Effector memory CD4-positive, alpha-beta T cell (primary cell): ENCODE measurements at places on chromosomes 3 and 15.
A peak's percentile ranks its signal among the peaks of the same experiment; 100 is the strongest.

- no peaks in the 10 kb centered on the region for H3K27me3 ChIP-seq
- no peaks in the 10 kb centered on the region for H3K36me3 ChIP-seq
- no peak for DNase-seq
- H3K27ac ChIP-seq, result no peak overlapping the region
Observed at GRCh38 chr3:109278546-109278945, 37.8 kb downstream of the DPPA2 start.

DNA sequence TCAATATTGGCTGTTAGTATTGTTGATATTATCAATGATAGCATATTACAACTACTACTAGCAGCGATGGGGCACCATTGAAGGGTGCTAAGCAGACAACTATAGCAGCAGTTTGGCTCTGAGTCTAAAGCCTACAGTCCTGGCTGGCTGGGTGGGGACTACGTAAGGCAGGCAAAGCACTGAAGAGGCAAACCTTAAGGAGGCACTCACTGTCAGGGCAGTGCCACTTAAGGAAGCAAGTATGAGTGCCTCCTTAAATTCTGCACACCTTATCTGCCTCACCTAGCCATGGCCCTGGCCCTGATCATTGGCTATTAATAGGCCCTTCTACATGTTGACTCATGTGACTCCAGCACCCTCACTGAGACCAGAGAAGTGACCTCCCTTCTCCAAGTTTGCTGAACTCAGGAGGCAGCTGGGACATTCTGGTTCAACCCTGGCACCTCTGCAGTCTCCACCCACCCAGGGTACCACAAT lies 20.6 kb downstream of the CDCP1 start:
- no peaks in the 10 kb centered on the region for H3K4me1 ChIP-seq
- no peak for DNase-seq
- H3K27me3 ChIP-seq, result no peaks in the 10 kb centered on the region
- H3K27ac ChIP-seq, result no peak overlapping the region
- no peaks in the 10 kb centered on the region for H3K36me3 ChIP-seq

- H3K4me1 ChIP-seq, result no peaks in the 10 kb centered on the region
- H3K4me3 ChIP-seq, result no peak overlapping the region
- no peaks in the 10 kb centered on the region for H3K27me3 ChIP-seq
- no peak for DNase-seq
- no peaks in the 10 kb centered on the region for H3K36me3 ChIP-seq
- no peak overlapping the region for H3K27ac ChIP-seq
Observed at GRCh38 chr3:75224412-75224811, 439.7 kb upstream of the FRG2C start.

- no peak overlapping the region for H3K27ac ChIP-seq
- H3K36me3 ChIP-seq, result no peaks in the 10 kb centered on the region
- H3K27me3 ChIP-seq, result peaks cover 4% of the 10 kb centered on the region
- H3K4me1 ChIP-seq, result no peaks in the 10 kb centered on the region
- no peak for DNase-seq
- H3K4me3 ChIP-seq, result no peak overlapping the region
Observed at GRCh38 chr3:56459719-56460118, 8.5 kb downstream of the ERC2 start.

GRCh38 chr15:58348095-58348812 lies 83.5 kb upstream of the LIPC start:
- no peak overlapping the region for H3K27ac ChIP-seq
- no peak for DNase-seq
- H3K4me3 ChIP-seq, result no peak overlapping the region
- no peaks in the 10 kb centered on the region for H3K4me1 ChIP-seq
- no peaks in the 10 kb centered on the region for H3K36me3 ChIP-seq

GRCh38 chr3:5144316-5144994 lies 22.4 kb downstream of the ARL8B start:
- H3K4me3 ChIP-seq, result no peak overlapping the region
- H3K36me3 ChIP-seq, result peaks cover 9% of the 10 kb centered on the region
- H3K27ac ChIP-seq, result no peak overlapping the region

GRCh38 chr3:72641684-72642083 lies 206.6 kb downstream of the SHQ1 start:
- no peak for DNase-seq
- no peak overlapping the region for H3K27ac ChIP-seq
- H3K4me1 ChIP-seq, result no peaks in the 10 kb centered on the region
- H3K4me3 ChIP-seq, result no peak overlapping the region

DNA sequence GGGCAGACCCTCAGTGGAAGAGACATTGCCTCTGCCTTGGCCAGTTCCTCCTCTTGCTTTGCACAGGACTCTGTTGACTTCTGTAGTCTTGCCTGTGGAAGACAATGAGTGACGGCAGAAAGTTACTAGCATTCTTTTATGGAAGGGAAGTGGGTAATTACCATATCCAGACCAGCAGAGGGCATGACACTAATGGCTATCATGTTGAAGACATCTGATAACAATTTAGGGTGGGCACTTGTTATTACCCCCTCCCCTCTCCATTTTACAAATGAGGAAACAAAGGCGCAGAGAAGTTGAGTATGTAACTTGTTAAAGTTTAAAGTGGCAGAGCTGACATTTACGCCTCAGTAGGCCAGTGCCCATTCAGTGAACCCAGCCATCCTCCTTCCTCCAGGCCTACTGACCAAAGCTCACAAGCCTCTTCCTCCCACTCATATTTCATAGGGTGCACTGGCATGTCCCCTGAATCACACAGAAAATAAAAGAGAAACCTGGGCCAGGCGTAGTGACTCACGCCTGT lies 48.2 kb upstream of the FMN1 start:
- H3K4me3 ChIP-seq, result no peak overlapping the region
- no peak for DNase-seq
- no peaks in the 10 kb centered on the region for H3K27me3 ChIP-seq
- H3K36me3 ChIP-seq, result no peaks in the 10 kb centered on the region
- no peak overlapping the region for H3K27ac ChIP-seq

- peaks cover 8% of the 10 kb centered on the region for H3K27me3 ChIP-seq
- peak overlapping the region; percentile 99 for H3K4me3 ChIP-seq
- H3K4me1 ChIP-seq, result peaks cover 10% of the 10 kb centered on the region
- peaks cover 2% of the 10 kb centered on the region for H3K36me3 ChIP-seq
- H3K27ac ChIP-seq, result peak overlapping the region; percentile 90
Observed at GRCh38 chr3:138186221-138186620, 880 bp upstream of the ARMC8 start.

DNA sequence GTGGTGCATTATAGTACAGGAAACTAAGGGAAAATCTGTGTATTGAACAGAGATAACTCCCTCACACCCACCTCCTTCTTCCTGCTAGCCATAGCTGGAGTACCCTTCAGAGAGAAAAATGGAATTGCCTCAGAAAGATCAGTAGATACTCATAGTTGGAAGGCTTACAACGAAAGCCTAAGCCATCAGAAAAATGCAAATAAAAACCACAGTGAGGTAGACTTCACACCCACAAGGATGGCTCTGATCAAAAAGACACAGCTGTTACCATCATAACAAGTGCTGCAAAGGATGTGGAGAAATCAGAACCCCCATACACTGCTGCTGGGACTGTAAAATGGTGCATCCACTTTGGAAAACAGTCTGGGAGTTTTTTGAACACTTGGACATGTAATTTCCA lies 7.4 kb upstream of the DLG1 start:
- no peak overlapping the region for H3K27ac ChIP-seq
- no peak for DNase-seq
- H3K27me3 ChIP-seq, result no peaks in the 10 kb centered on the region
- H3K4me3 ChIP-seq, result no peak overlapping the region
- H3K4me1 ChIP-seq, result no peaks in the 10 kb centered on the region

- no peaks in the 10 kb centered on the region for H3K4me1 ChIP-seq
- no peaks in the 10 kb centered on the region for H3K36me3 ChIP-seq
- H3K27ac ChIP-seq, result no peak overlapping the region
Observed at GRCh38 chr3:8136553-8136952, 365.1 kb upstream of the LMCD1 start.

DNA sequence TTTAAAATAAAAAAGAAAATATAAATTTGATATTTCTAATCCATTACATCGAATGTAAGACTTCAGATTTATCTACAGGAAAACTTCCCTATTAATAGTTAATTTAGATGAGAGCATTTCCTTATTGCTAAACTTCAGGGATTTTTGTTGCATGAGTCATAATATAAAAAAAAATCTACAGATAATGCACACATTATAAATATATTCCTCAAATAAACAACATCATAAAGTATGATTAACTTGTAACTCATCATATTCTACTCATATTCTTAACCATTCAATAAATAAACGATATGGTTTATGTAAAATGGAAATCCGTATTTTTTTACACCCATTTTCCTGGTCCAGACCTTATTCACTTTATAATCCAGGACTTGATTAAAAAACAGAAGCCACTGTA lies 477.0 kb downstream of the EPHA3 start:
- no peak overlapping the region for H3K4me3 ChIP-seq
- H3K36me3 ChIP-seq, result no peaks in the 10 kb centered on the region
- no peaks in the 10 kb centered on the region for H3K4me1 ChIP-seq

DNA sequence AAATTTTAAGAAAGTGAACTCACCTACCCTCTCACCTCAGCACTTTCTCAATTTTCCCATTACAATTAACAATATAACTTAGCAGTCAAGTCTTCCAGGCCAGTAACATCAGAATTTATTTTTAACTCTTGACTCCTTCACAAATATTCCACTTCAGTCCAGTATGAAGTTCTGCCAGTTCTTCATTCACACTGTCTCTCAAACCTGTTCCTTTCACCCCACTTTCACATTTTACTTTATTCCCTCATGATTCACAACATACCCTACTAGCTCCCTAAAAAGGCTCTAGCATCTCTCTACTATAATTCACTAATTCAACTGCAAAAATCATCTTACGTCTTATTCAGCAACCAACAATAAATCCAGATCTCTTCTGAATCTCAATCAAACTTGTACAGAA lies 3.8 kb downstream of the GSK3B start:
- H3K27ac ChIP-seq, result no peak overlapping the region
- DNase-seq, result no peak
- H3K36me3 ChIP-seq, result no peaks in the 10 kb centered on the region

DNA sequence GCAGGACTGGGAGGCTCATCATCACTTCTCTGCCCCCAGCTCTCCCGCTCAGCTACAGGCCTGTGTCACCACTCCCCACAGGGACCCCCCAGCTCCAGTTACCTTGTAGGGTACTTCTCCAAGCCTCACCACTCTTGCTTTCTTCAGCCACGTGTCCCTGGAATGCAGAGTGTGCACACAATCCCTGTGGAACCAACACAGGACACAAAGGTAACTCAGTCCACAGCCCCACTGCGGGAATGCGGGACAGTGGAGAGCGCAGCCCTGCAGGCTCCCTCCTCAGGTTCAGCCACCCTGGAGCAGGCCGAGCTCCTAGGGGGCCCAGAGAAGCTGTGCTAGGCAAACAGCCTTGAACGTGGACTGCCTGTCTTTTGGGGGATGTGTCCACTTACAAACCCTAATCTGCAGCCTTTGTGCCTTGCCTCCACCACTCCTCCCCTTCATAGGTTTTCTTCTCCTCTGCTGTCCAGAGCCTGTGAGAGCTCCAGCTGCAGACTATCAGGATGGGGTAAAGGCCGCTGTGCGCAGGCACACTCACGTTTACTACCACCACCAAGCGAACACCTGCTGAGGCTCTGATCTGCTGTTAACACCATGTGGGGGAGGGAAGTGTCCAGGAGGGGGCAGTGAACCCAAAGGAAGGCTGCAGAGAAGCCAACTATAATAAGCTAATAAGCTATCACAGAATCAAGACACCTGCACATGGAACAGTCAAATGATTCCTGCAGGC lies 26.0 kb downstream of the XPC start:
- H3K27ac ChIP-seq, result no peak overlapping the region
- H3K36me3 ChIP-seq, result peaks cover 56% of the 10 kb centered on the region
- no peak overlapping the region for H3K4me3 ChIP-seq
- H3K4me1 ChIP-seq, result no peaks in the 10 kb centered on the region
- DNase-seq, result no peak

GRCh38 chr3:37544869-37545352 lies 316.8 kb upstream of the CTDSPL start:
- no peaks in the 10 kb centered on the region for H3K36me3 ChIP-seq
- no peaks in the 10 kb centered on the region for H3K4me1 ChIP-seq
- DNase-seq, result no peak
- H3K27ac ChIP-seq, result no peak overlapping the region
- no peaks in the 10 kb centered on the region for H3K27me3 ChIP-seq

DNA sequence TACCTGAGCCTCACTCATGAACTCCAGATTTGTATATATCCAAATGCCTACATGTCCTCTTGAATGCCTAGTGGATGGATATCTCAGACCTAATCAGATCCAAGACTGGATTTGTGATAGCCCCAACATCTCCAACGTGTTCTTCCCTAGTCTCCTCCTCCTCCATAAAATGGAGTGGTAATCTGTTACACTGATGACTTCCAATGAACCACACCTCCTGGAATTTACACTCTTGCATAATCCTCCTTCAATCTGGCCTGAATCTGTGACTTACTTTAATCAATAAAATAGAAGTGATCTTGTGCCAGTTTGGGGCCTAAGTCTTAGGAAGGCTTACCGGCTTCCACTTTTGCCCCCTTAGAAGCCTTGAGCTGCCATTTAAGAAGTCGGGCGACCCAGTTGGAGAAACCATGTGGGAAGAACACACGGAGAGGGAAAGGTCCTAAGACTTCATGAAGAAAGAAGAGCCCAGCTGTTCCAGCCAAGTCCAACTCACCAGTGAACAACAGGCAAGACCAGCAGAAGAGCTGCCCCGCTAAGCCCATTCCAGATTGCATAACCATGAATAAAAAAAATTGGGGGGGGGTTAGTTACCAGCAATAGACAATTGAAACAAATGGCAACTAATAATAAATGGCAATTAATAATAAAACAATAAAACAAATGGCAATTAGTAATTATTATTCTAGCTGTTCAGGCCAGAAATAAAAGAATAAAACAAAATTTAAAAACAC lies 164.3 kb downstream of the STT3B start:
- H3K4me1 ChIP-seq, result no peaks in the 10 kb centered on the region
- H3K27ac ChIP-seq, result no peak overlapping the region
- H3K4me3 ChIP-seq, result no peak overlapping the region
- no peak for DNase-seq
- H3K27me3 ChIP-seq, result no peaks in the 10 kb centered on the region

- no peak overlapping the region for H3K4me3 ChIP-seq
- peak overlapping the region; percentile 81 for H3K27ac ChIP-seq
- H3K4me1 ChIP-seq, result peaks cover 57% of the 10 kb centered on the region
- peak; percentile 36 for DNase-seq
- no peaks in the 10 kb centered on the region for H3K27me3 ChIP-seq
Observed at GRCh38 chr15:88649286-88649733, 10.5 kb downstream of the ISG20 start.

- no peak overlapping the region for H3K4me3 ChIP-seq
- DNase-seq, result no peak
- no peaks in the 10 kb centered on the region for H3K4me1 ChIP-seq
- H3K27ac ChIP-seq, result no peak overlapping the region
- H3K36me3 ChIP-seq, result no peaks in the 10 kb centered on the region
- H3K27me3 ChIP-seq, result no peaks in the 10 kb centered on the region
Observed at GRCh38 chr3:106033654-106034053, 164.8 kb upstream of the CBLB start.

DNA sequence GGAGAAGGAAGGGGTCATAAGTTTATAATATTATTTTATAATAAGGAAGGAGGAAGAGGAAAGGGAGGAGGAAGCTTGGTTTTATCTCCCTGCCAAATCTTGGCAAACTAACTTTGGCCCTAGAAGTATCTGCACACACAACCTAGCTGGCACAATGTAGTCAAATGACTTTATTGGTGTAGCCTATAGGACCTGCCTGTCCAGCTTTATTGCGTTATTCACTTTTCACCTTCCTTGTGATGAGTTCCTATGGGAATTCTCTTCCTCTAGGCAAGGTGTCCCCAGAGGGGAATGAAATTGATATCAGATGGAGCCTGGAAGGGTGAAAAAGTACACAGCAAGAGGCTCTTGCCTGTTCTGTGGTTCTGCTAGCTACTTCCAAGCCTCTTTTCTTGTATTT lies 111.2 kb upstream of the SLC25A36 start:
- no peak overlapping the region for H3K4me3 ChIP-seq
